ENCODE measurements at places on chromosomes 11 and 22.

GRCh38 chr22:50676661-50677492 is 4.3 kb downstream of the SHANK3 start:
- DNase-seq = no peak

- DNase-seq = no peak
Observed at GRCh38 chr11:60972182-60973030, 926 bp downstream of the CD6 start.

DNA sequence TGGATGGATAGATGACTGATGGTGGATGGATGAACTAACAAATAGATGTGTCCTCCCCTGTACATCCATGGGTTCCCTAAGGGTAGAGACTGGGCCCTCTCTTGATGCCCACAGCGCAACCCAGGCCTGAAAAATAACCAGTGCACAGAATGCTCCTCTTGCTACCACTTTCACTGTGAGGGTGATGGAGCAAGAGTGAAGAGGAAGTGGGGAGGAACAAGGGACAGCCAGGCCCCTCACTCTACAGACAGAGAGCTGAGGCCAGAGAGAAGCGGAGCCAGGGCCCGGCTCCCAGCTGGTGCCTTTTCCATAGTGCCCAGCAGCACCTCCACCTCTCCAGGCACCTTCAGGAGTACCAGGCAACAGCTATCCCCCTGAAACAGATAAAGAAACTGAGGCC is 67.7 kb downstream of the THAP12 start:
- no peak for DNase-seq

DNA sequence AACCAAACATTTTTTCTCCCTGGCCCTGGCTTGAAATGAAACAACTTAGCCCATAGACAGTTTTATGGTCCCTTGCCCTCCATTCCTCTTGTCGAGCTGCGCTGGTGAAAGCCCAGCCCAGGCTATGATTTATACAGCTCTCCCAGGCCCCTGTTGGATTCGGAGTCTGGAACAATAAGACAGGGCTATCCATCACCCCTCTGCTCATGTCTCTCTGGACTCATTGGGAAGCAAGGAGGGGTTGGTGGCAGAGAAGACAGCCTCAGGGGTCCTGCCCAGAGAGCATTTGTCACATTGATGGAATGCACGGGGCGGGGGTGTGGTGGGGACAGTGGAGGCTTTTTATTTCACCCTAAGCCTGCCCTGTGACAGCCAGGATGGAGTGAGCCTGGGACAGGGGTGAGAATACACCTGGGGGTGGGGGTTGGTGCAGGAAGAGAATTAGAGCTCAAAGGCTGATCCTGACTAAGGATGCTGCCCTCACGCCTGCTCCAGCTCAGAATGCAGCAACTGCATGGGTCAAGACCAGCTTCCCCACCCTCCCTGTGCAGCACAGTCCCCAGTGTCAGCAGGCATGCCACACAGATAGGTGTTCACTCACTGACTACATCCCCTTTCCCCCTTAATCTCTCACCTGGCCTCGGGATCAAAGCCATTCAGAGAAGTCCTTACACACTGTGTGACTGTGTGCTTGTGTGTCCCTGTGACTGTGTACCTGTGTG is 10.0 kb upstream of the PKNOX2 start:
- DNase-seq = no peak

GRCh38 chr11:68950270-68950669 is 30.5 kb downstream of the MRGPRD start:
- no peak for DNase-seq

Data from activated CD8-positive, alpha-beta memory T cell treated with anti-CD3 and anti-CD28 coated beads for 1 hour (primary cell).